ENCODE measurements at places on chromosomes 16 and 17.

GRCh38 chr16:22692916-22693637, 120.9 kb upstream of the HS3ST2 start:
- DNase-seq: no peak

DNA sequence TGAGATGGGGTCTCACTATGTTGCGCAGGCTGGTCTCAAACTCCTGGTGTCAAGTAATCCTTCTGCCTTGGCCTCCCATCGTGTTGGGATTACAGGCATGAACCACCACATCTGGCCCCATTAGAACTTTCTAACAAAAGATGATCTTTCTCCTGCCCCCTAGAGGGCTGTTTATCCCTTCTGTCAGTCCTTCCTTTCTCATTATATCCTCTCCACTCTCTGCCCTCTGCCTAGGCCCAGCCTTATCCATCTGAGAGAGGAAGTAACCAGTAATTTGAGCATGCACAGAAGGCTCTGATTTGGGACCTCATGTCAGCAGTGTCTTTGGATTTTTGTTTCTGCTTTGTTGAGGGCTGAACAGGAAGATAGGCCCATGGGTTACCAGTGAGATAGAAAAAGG, 4.4 kb upstream of the DHX40 start:
- no peak for DNase-seq

DNA sequence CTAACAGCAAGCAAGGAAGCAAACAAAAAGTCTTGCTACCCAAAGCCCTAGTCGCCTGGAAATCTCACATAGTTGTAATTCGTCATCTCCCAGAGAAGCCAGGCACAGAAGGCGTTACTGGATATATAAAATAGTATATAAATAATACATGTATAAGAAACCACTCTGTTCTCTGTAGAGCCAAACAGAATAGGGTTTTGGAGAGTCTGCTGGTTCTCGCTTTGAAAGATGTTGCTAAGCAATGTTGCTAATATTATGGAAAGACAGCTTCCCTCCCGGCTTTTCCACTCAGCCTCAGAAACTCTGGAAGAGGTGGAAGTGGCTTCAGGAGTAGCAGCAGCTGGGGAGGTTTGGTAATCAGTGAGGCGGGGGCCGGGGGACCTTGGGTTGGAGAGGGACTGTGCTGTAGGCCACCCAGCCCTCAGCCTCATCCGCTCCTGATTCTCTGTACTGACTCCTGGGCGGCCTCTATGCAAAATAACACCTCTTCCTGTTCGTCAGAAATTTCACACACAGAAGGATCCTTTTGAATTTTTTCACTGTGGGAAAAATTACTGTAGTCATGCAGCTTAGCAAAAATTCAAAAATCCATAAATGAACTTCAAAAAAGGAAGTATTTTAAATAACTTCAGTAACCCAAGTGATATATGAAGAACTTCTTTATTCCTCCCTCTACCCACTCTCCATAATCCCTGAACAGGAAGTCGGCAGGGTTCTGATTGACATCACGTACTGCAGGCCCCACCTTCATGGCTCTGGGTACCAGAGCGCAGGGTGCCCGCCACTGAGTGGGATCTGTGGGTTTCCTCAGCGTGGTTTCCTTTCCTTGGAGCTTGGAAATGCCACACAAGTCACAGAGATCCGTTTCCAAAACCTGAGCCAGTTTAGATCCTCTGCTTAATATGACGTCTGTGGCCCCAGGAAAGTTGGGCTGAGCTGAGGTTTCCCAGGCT, 51.4 kb downstream of the RAP1GAP2 start:
- no peak for DNase-seq

DNA sequence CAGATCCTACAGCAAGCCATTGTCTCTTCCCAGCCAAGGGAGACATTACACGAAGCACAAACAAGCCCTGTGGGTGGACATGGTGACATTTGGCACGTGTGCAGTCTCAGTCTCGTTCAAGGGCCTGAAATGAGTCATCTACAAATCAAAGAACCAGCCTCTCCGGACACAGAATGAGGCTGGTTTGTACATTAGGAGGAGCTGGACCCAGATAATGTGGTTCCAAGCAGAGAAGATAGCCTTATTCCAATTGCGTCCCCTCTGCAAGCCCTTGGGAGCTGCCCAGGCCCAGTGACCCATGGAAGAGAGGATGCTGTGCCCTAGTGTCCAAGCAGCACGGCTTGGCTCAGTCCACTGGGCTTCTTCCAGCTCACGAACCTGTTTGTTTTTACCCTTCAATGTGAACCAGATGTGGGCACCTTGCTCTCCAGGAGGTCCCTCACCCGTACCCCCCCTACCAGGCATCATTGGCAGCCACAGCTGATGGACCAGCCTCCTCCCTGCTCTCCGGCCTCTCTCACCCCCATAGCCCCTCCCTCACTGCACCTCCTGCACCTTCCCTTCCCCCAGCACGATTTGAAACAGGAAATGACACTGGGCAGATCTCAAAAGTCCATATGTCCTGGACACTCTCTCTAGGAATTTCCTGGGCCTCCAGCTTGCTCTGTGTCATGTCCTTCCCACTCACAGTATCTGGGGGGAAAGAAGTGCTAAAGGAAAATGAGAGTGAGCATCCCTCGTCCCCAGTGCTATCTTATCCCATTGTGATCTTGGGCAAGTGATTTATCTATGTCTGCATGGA, 26.2 kb downstream of the KPNA2 start:
- DNase-seq: no peak

DNA sequence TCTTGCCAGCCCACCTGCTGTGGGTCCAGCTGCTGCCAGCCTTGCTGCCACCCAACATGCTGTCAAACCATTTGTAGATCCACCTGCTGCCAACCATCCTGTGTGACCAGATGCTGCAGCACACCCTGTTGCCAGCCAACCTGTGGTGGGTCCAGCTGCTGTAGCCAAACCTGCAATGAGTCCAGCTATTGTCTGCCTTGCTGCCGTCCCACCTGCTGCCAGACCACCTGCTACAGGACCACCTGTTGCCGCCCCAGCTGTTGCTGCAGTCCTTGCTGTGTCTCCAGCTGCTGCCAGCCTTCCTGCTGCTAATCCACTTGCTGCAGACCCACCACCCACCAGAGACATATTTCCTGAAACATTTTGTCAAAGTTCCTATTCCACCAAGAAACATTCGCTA, 641 bp downstream of the KRTAP9-1 start:
- DNase-seq: no peak
